ENCODE measurements at places on chromosomes 4 and X.
A peak's percentile ranks its signal among the peaks of the same experiment; 100 is the strongest.

- DNase-seq = no peak
Measured at GRCh38 chr4:167890226-167890625, 202.1 kb upstream of the ANXA10 start.

DNA sequence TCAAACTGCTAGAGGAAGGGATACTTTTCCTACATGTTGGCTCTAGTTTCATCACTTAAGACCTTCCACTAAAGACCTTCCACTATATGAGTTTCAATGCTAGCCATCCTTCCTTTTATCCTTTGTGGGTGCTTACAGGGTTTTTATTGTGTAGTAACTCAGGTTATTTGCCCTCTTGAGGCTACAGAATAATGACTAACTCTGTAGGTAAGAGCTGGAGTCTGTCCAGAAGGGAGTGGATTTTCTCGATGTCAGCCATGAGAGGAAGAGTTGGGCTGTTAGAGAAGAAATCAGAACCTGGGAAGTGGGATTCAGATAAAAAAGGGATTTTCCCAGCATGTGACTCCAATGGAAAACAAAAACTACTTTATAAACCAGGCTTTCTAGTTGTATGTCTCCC is 27.5 kb upstream of the HERC5 start:
- no peak for DNase-seq

DNA sequence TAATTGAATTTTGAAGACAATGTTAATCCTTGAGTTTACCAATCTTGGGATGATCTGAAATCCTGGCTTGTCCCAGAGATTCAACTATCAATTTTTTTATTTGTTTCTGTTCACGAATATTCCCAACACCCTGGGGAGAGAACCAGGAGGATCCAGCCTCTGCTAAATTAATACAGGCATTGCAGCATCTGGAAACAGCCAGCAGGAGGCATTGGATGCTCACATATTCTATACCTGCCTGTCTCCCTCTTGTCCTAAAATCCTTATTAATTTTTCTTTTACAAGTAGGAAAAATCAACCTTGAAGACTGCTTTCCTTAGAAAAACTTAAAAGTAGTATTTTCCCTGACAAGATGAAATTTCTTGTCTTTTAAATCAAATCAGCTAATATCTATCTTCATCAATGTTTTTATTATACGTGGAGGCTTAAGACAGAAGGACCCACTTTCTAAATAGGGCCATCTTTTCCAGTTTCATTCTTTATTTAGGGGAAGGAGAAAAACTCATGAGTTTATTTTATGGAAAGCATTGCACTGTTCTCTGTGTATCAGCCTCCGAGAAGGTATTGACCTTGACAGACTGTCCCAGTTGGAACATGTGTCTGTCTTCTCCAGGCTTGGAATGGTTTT is 102.4 kb downstream of the CLNK start:
- peak; percentile 13 for DNase-seq

- DNase-seq = no peak
Measured at GRCh38 chr4:86845593-86845992, 3.6 kb downstream of the SLC10A6 start.

DNA sequence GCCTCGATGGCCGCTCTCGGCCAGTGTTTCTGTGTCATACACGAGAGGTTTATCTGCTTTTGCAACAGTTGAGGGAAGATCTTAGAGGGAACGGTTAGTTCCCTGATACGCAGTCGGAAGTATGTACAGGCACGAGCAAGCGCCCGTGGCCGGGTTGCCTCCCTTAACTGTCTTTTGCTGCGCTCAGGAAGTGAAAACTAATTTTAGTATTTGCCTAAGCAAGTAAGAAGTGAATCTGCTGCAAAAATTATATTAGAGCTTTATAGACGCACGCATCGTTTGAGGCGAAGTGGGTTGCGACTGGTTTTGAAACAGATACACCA is 695 bp downstream of the MTM1 start:
- no peak for DNase-seq

DNA sequence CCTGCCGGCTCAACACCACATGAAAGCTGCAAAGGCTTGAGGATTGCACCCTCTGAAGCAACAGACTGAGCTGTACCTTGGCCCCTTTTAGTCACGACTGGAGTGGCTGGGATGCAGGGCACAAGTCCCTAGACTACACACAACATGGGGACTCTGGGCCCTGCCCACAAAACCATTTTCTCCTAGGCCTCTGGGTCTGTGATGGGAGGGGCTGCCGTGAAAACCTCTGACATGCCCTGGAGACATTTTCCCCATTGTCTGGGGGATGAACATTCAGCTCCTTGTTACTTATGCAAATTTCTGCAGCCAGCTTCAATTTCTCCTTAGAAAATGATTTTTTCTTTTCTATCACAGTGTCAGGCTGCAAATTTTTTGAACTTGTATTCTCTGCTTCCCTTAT is 123.5 kb upstream of the SMARCAD1 start:
- DNase-seq = no peak

- no peak for DNase-seq
Measured at GRCh38 chr4:102037566-102037965, 247.0 kb downstream of the BANK1 start.

- no peak for DNase-seq
Measured at GRCh38 chrX:9882669-9883446, 84.3 kb upstream of the CLDN34 start.

DNA sequence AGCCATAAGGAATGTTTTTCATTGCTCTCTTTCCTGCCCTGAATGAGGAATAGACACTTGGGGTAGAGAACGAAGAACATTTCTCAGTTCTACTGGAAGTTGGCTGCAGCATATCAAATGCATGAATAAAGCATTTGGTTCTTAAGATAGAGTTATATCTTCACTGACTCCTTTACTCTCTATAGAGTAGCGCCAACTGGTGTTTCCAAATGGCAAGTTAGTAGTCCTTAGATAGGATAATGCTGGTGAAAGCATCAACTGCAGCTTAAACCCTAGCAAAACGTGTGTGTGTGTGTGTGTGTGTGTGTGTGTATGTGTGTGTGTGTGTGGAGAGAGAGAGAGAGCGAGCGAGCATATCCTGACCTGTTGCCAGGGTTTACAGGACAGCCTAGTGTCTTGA is 62.2 kb upstream of the FRMPD4 start:
- DNase-seq = no peak

DNA sequence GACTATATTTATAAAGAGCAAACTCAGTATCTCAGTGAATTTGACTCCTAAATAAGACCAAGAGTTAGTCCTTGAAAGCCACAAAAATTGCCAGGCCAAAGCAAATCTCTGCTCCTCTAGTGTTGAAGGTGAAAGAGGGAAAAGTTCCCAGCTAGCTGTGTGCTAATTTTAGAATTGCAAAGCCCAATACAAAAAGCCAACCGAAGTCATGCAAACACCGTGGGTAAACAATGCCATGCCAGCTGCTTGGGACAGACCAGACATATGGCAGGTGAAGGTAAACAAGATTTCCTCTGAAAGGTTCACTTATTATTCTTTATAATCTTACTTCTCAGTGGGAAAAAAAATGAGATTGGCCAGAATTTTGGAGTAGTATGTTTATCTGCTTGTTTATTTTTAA is 80.5 kb upstream of the LNX1 start:
- DNase-seq = peak; percentile 30

- DNase-seq = no peak
Measured at GRCh38 chr4:19429684-19430083, 822.0 kb upstream of the SLIT2 start.

- DNase-seq = no peak
Measured at GRCh38 chr4:34198966-34199365, 2045.3 kb downstream of the ARAP2 start.

DNA sequence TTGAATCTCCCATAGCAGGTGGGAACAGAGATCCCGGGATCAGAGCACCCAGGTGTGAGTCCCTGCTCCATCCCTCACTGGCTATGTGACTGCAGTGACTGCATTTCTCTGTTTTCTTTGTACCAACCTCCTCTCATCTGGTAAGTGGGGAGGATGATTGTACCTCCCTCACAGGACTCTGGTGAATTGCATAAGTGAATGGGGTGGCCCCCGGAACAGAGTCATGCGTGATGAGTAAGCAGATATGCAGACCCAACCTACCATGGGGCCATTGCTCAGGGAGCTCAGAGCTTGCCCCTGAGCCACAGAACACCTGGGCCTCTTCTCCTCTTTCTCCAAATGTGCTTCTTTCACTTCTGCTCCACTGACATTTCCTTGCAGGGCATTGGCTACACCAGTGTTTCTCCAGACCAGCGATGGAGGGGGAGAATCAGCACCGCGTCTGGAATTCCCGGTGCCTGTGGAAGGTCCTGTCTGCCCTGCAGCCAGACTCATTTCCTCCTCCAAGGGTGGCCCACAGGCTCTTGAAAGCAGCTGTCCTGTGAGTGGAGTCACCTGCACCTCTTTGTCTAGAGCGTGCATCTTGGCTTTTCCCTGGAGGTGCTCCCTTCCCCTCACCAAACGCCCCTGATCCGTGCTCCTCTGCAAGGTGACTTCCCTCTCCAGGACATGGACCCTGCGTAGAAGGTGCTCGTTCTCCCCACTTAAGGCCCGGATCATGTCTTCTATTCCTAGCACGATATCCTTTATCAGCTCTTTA is 30.0 kb downstream of the C4orf50 start:
- DNase-seq = no peak

DNA sequence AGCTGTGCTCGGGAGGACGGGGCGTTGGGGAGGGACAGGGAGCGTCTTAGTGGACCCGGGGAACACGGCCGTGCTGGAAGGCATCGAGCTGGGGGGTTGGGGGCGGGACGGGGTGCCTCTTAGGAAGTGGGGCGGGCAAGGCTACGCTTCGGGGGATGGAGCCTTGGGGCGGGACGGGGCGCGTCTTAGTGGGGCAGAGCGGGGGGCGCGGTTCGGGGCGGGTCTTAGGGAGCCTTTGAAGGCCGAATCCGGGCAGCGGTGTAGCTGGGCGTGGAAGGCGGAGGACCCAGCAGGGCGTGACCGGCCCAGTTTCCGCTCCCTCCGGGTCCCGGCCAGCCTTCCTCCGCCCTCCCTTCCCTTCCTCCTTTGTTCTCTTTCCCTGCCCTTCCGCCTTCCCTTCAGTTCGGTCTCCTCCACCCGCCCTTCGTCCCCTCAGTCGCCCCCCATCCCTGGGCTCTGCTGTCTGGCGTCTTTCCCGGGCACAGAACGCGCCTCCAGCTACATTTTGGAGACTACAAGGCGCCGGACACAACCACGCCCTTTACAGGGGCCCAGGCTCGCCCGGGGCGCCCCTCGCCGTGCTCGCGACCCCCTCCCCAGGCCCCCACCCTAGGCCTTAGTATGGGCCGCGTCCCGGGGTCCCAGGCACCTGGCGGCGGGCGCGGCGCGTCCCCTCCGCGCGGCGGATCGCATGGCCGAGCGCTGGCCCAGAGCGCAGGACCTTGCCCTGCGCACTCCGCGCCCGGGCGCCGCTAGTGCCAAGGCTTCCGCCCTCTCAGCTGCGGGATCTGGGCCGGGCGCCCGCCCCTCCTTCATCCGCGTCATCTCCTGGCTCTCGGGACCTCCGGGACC is at the start of gene ARSD:
TSS of gene ARSD (minus strand) at position 757 of the 852 bp plus-strand sequence. CDS start at position 693, 64 bp downstream.
- DNase-seq = peak; percentile 27

GRCh38 chrX:96924581-96924980 is 40.9 kb downstream of the RPA4 start:
- DNase-seq = no peak

GRCh38 chrX:111114806-111115205 is 18.8 kb downstream of the PAK3 start:
- DNase-seq = no peak

GRCh38 chr4:184817494-184818215 is 8.1 kb downstream of the ACSL1 start:
- DNase-seq = no peak

DNA sequence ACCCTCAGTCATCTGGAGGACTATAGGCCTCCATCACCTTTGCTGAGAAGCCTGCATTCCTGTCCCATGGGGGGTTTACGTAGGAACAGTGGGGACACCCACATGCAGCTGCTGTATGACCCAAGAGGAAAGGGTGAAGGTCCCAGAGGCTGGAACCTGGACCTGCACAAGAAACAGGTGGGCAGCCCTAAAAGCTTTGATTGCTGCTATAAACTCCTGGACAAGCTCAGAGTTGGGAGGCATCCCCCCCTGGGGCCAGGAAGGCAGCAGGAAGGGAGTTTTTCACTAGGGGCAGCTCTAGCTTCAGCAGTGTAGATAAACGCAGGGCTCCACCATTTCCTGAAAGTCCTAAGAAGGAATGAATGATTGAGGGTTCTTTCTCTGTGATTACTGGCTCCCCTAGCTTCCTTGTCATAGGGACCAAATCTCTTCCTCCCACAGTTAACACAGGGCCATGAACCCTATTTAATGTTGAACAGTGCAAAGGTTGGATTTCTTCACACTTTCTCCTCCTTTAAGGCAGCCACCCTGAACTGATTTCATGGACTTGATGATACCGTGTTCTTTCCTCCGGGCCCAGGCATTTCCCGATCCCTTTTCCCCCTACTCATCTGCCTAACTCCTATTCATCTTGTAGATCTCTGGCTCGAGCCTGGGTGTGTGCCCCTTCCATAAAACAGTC is 84.2 kb downstream of the CHRNA9 start:
- no peak for DNase-seq

GRCh38 chr4:189787216-189788031 is 153.2 kb upstream of the FRG1 start:
- DNase-seq = no peak

GRCh38 chr4:15809058-15809457 is 30.9 kb downstream of the CD38 start:
- DNase-seq = no peak

DNA sequence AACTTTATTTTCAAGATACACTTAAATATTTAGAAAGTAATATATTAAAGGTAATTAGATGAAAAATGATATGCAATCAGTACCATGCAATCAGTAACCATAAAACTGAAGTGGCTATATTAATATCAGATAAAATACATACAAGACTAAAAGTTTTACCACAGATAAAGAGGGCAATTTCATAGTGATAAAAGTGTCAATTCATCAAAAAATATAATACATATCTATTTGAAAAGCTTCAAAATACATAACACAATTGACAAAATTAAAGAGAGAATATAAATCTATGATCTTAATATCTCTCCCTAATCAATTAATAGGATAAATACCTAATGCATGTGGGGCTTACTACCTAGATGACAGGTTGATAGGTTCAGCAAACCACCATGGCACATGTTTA is 105.5 kb downstream of the SOWAHB start:
- no peak for DNase-seq

DNA sequence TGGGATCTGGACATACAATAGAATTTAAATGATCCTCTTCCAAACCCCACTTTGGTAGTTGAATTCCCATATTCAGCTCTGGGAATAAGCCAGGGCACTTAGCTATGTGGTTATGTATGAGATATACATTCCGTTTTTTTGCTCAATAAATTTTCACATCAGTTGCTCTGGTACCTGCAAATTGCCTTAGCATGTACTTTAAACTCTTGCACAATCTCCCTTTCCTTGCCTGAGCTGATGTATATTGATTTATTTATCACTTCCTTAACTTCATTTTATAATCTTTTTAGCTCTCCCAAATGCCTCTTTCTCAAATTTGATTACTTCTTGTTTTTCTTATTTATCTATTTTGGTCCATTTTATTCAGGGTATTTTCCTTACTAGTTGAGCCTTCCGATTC is 90.1 kb upstream of the AGA start:
- no peak for DNase-seq

DNA sequence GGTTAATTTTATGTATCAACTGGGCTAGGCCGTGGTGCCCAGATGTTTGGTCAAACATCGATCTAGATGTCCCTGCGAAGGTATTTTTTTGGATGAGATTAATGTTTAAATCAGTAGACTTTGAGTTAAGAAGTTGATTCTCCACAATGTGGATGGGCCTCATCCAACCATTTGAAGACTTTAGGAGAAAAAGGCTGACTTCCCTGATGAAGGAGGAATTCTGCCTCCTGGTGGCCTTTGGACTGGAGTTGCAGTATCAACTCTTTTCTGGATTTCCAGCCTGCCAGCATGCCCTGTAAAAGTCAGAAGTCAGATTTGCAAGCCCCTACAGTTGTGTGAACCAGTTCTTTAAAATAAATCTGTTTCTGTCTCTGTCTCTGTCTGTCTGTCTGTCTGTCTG is 91.4 kb downstream of the STK32B start:
- no peak for DNase-seq
